Astrocyte of the cerebellum (primary cell): ENCODE measurements at places on chromosomes 2 and 18.

GRCh38 chr2:54428108-54428831, 27.9 kb upstream of the SPTBN1 start:
- DNase-seq: no peak

DNA sequence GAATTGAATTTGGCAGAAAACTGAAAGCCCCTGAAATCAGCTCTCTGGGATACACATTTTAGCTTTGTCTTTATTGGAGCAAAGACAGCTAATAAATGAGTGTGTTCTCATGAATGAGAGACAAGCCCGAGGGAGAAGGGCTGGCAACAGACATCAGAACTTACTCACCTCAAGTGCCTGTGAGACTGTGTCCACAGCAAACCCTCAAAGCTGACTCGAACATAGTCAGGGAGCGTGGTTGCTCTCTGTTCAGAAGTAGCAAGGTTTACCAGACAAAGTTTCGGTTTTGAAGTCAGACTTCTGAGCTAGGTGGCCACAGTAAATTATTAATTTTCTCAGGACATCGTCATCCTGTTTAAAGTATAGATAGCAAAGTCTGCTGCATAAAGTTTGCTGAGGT, 207.9 kb downstream of the CMPK2 start:
- no peak for DNase-seq

- DNase-seq: no peak
These were observed 34.1 kb upstream of the KCNF1 start for GRCh38 chr2:10877651-10878111.

- no peak for DNase-seq
These were observed 115.0 kb upstream of the LHCGR start for GRCh38 chr2:48870503-48870902.

DNA sequence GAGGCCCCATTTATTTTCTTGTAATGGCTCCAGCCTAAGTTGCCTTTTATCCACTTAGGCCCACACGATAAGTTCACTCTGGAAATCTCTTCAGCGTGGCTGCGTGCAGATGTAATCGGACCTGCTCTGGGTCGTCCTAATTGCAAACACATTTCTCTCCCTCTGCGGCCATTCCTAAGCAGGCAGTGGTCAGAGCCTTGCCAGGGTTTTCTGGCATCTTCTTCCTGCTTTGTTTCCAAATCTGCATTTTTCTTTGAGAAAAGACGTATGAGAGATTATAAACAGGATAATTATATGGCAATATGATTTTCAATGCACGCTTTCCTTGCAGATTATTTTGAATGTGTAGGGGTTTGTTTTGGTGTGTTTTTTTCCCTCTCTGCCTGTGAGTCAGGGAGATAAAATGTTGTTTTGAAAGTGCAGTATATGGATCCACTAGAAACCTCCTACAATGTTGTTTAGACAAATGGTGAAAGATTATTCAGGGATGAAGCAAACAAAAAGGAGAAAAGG, 239.4 kb upstream of the TANK start:
- peak; percentile 96 for DNase-seq

GRCh38 chr2:148102641-148103040, 81.8 kb downstream of the MBD5 start:
- DNase-seq: no peak

- DNase-seq: no peak
These were observed 134.2 kb upstream of the CHAC2 start for GRCh38 chr2:53633441-53633840.

GRCh38 chr2:189179570-189179950, at the start of gene COL5A2:
Gene COL5A2 (minus strand): TSS chr2:189179761. CDS start chr2:189179604, 157 bp downstream.
- peak; percentile 80 for DNase-seq

GRCh38 chr2:215579809-215580208, 143.9 kb upstream of the FN1 start:
- no peak for DNase-seq

DNA sequence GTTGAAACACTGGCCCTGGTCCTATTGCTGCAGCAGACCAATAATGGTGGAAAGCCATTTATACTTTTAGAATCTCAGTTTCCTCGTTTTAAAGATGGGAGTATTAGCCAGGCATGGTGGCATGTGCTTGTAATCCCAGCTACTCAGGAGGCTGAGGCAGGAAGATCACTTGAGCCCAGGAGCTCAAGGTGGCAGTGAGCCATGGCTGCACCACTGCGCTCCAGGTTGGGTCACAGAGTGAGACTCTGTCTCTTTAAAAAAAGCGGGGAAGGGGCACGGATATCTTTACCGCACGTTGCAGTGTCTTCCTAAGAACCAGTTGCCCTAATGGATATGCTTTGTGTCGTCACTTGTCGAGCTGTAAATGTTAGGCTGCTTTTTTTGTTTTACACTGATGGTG, 8.3 kb downstream of the MTCL1 start:
- no peak for DNase-seq

DNA sequence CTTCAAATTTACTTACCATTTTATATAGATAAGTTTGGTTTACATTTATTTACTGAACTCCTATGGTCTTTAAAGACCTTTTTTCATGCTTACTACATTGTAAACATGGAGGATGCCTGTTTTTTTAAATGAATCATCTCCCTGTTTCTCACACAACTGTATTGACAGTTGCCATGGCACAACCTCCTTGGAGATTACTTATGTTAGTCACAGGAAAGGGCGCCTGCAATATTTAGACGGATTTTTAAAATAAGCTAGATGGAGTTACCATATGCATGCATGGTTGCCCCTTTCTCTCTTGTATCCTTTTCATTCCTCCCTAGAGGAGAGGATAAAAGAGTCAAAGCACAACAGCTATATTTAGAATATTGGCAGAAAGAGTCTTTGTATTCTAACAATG, 34.8 kb upstream of the CCDC102B start:
- DNase-seq: no peak

GRCh38 chr2:168849610-168850009, 40.6 kb downstream of the SPC25 start:
- peak; percentile 22 for DNase-seq

GRCh38 chr2:15689654-15690053, 98.0 kb downstream of the DDX1 start:
- no peak for DNase-seq

DNA sequence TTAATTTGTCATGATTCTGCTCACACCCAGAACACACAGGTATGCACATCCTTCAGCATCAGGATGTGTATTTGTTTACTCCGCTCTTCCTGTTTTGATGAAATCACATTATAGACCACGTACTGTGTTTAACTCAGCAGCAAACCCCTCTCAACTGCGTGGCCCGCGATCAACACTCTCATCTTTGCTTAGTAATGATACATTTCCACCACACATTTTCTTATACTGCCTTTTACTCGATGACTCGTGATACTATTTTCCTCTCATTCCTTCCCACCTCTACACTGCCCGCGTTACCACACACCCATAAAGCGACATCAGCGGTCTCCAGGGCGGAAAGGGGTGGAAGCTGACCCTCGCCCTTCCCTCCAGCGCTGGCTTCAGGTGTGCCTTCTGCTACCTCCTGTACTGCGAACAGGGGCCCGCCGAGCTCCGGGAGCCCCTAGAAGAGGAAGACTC, 1.3 kb downstream of the NETO1 start:
- DNase-seq: no peak

DNA sequence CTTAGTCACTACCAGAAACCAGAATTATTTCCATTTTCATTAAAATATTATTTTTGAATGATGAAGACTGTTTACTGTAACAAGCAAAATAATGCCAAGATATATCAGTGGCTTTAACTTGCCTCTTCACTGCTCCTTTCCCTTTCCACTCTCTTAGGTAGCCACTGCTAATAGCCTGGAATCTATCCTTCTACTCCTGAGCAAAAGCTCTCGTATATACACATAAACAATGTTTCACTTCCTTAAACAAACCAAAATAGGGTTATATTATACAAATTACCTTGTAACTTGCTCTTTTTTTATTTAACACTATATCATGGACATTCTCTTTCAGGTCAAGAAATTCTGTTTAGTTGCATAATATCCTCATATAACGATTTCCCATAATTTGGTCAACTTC, 20.8 kb downstream of the IMMT start:
- no peak for DNase-seq

DNA sequence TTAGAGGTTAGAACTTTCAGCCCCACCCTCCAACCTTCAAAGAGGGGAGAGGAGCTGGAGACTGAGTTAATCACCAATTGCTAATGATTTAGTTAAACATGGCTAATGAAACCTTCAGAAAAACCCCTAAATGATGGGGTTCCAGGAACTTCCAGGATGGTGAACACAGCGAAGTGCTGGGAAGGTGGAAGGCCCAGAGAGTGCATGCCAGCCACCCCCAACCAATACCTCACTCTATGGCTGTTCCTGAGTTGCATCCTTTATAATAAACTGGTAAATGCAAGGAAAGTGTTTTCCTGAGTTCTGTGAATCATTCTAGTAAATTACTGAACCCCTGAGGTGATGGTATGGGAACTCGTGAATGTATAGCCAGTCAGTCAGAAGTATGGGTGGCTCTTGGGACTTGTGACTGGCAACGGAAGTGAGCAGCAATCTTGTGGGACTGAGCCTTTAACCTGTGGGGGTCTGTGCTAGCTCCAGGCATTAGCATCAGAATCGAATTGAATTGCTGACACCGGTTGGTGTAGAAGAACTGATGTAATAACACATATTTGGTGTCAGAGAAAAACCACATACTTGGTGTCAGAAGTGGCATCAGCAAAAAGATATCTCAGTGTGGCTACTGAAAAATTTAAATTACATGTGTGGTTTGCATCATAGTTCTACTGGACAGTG, 37.4 kb downstream of the NPHP1 start:
- peak; percentile 11 for DNase-seq

DNA sequence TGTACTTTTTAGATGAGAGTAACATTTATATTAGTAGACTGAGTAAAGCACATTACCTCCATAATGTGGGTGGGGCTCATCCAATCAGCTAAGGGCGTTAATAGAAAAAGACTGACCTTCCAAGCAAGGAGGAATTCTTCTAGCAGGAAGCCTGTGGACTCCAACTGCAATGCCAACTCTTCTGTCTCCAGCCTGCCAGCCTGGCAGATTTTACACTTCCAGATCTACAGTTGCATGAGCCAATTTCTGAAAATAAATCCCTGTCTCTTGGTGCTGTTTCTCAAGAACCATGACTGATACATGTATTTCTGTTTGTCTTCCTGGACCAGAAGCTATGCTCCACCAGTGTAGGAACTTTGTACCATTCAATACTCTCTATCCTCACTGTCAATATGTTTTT, 69.0 kb upstream of the LMAN1 start:
- DNase-seq: no peak

DNA sequence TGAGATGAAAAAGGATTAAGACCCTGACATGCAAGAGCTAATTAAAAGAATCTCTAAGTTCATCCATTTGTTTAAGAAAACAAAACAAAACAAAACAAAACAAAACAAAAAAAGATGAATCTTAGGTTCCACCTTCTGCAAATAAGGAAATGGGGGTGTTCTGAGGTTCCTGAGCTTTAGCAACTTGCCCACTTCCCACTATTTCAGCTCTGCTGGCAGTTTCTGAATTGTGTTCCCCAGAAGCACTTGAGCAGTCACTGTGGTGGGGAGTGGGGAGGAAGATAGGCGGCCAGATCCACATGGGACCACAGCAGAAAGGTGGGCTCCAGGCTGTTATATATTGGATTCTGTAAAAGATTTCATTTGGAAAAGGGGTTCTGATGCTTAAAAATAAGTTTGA, 20.3 kb downstream of the INO80C start:
- no peak for DNase-seq

GRCh38 chr2:151087377-151087776, 174.3 kb downstream of the RBM43 start:
- no peak for DNase-seq

DNA sequence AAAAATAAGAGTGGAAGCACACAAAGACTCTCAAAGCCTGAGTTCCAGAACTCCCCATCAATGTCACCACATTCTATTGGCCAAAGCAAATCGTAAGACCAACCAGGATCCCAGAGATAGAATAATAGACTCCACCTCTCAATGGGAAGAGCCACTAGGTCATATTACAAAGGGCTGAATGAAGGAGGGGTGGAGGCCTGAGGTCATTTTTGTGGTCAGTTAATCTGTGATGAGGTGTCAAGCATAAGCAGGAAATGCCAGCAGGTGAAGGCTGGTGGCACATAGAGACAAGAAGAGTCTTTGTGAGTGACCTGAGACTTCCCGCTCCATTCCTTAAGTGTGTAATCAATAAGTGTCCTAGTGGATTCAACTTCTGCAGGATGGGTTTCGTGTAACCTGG, 144.3 kb downstream of the TFCP2L1 start:
- DNase-seq: no peak
